ENCODE measurements at places on chromosomes 2 and 18.

GRCh38 chr2:148936857-148937450, 61.9 kb downstream of the KIF5C start:
- DNase-seq, result peak; percentile 10

GRCh38 chr18:7566567-7567473, at the start of gene PTPRM:
Gene PTPRM, plus strand, starts transcription at chr18:7567316. Its CDS starts 503 bp downstream, at chr18:7567819.
- DNase-seq, result peak; percentile 87

GRCh38 chr2:219293736-219294231, 14.6 kb downstream of the DNAJB2 start:
- DNase-seq, result no peak

DNA sequence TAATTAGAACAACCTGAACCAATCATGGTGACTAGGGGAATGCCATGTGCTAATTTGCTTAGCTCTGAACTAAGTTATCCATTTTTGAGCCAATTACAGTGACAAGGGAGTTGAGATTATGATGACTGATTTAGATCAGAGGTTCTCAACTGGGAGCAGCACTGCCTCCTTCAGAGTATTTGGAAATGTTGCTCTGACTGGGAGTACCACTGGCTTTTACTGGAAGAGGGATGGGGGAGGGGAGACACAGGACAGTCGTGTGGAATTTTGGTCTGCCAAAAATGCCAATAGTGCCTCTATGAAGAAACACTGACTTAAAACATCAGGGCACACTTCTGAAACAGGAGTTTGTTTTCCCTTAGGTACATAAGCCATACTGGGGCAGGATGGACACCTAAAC, 48.1 kb upstream of the VPS54 start:
- no peak for DNase-seq

- no peak for DNase-seq
Measured at GRCh38 chr2:187994464-187995331, 297.0 kb upstream of the GULP1 start.

DNA sequence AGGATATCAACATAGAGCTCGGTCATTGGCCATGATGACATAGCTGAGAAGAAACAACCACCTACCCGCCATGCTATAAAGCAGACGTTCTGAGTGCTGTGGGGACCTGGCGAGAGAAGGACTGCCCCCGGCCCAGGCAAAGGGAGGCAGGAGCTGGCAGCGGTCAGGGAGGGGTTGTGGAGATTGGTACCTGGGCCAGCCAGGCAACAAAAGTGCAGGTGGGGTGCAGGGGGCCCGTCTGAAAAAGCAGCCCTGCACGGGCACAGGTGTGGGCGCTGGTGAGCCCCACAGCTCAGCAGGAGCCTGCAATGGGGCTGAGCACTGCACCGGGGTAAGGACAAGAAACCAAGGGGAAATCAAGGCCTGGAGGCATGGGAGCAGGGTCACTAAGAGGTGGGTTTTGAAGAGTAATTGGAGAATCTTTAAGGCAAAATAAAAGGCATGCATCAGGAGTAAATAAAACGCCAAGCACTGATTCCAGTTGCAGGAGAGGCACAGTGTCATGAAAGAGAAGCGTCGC, 464.0 kb downstream of the EIPR1 start:
- DNase-seq, result no peak

DNA sequence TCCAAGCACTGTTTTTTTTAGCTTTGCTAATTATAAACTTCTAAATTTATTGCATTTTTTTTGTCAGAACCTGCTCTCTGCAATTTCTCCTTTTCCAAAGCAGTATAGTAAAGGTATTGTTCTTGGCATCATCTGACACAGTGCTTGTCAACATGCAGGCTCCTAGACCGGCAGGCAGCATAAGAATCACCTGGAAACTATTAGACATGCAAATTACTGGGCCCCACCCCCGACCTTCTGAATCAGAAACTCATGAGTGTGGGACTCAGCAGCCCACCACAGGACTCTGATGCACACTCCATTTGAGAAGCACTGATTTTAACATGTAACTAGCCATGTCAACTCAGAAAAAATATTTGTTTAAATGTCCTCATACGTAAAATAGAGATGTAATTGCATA, 551.1 kb upstream of the CELF4 start:
- DNase-seq, result no peak

- DNase-seq, result no peak
Measured at GRCh38 chr2:168530982-168531622, 75.0 kb downstream of the CERS6 start.

DNA sequence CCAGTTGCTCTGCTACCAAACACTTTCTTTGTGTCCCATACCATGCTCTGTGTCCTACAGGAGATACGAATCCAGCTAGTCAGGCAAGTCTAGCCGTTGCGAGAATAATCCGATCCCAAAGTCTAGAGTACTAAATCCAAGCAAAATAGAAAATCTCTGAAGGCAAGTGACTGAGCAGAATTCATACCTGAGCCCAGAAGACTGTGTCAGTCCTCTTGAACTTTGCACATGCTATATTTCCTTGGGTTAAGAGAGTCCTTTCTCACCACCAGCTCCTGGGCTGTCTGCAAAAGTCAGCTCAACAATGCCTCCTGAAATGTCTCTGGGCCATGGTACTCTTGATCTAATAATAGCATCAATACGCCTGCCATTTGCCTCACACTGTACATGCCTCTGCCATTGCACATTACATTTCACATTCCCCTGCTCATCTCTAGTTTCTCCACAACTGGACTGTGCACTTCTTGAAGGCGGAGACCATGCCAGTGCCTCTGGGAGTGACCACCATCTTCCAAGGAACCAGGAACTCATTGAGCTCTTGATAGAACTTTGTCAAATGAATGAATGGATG, 265.8 kb upstream of the ID2 start:
- no peak for DNase-seq

Data from iPS-NIHi11 (cell line).